ENCODE measurements at places on chromosomes 5 and 9.

- no peak for DNase-seq
Measured at GRCh38 chr9:136710543-136710942, 1.8 kb upstream of the DIPK1B start.

DNA sequence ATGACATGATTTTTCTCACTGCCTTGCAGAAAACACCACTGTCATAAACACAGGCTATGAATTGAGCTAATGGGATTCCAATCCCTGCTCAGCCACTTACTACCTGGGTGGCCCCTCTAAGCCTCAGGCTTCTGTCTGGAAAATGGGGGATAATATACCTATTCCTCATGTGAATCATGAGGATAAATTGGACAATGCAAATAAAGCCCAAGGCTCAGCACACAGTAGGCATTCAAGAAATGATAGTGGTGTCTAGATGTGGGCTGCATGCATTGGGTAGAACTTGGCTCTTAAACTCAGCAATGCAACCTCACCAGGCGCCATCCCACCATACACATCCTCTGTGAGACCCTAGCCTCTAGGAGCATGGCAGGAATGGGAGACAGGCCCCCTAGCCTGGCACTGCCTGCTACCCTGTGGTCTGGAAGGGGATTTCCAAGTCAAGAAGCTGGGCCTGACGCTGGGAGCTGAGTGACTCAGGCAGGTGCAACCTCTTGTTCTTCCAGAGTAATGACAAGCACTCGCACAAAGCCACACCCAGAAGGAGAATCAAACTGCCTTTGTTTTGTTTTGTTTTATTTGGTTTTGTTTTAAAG, 2.3 kb upstream of the TNIP1 start:
- DNase-seq: peak; percentile 81

GRCh38 chr9:126839301-126839700, 21.1 kb upstream of the ZBTB34 start:
- DNase-seq: no peak

DNA sequence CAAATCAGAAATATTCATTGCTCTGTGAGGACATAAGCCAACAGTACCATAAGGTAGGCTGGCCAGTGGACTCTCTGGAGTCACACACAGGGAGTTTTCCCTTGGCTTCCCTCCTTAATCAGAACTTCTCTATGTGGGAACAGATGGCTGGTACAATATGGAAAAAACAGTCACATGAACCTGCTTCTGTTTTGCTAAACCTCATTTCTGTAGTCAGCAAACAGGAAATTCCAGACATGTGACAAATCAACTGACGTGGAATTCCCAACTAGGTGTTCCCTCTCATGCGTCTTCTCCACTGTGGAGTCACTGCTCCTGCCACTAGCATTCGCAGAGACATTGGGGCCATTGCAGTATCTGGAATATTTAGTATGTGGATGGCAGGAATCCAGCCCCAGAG, 617.6 kb downstream of the KIF4B start:
- no peak for DNase-seq
